Posterior vena cava (tissue), 2 donors: ENCODE measurements at places on chromosomes 7 and 10.

DNA sequence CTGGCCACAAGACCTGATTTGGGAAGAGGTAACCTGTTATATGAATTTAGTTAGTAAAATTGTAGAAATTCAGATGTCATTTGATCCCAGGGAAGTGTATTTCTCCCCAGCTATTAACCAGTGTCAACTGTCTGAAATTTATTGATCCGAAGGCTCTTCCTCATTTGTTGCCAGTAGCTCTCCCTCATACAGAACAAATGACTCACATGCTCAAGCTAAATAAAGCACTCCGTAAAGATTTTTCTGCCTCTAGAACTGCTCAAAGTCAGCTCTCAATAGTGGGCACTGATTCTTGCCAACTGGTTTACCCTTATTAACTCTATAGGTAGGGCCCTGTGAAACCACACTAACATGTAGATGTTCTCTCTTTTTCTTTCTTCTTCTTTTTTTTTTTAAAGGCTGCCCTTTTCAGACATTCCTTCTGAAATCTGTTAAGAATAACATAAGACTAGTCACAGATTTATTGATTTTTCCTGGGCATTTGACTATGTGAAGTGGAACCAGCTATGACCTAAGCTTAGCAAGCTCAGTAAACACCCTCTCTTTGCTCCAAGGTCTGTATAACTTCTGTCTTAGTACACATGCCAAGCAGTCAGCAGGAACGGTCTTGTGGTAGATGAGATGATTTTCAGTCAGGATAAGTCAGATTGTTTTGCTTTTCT, 21.8 kb downstream of the RPA3 start:
- no peak for DNase-seq

DNA sequence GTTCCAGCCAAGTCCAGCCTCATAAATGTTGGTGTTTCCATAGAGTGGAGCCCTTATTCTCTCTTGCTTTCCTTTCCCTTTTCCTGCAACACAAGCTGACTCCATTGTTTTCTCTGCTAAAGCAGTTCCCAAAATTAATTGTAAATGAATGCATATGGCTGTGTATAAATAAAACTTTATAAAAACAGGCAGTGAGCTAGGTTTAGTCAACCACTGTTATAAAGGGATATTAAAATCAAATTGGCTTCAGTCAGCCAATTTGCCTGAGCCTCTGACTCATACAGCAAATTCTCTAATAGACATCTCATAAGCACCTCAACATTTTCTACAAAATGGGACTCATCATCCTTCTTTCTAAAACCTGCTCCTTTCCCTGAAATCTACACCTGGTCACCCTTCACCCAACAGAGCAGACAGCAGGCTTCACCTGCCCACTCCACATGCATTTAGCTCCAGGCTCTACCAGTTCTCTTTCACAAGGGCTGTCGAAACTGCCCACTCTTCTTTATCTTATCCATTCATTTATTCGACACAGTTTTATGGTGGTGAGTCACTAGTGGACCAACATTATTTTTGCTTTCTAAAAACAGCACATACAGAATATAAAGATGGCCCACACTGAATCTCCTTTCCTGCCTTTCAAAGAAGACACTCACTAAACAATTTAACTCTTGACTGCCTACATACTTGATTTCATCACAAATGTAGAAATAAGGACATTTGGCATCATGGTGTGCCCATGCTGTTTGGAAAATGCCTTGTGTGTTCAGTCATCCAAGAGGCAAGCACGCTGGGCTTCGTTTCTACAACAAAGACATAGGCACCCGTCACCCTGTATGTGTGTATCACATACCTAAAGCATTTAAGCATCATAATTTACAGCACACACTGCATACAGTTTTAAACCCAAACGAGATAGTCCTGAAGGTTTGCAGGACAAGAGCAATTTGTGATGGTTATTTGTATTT, 74.6 kb upstream of the C7orf33 start:
- no peak for DNase-seq

- DNase-seq = peak; percentile 68
Observed at GRCh38 chr7:2023877-2024566, 208.7 kb downstream of the MAD1L1 start.

DNA sequence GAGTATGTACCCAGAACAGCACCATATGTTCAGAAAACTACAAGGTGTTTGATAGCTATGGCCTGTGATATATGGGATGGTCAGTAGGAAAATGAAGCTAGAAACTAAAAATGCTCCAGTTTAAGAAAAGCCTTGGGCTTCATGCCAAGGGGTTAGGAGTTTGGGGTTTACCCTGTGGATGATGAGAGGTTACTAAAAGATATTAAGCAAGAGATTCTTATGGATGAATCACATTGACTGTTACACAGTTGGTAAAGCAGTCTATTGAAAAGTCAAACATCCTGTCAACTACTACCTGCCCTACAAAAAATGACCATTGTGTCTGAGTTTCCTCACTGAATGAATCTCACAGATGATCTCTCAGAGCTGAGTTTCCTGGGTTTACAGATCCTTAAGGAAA, 166.2 kb upstream of the INHBA start:
- DNase-seq = no peak

GRCh38 chr10:103145860-103146466, 47.1 kb downstream of the NT5C2 start:
- peak; percentile 89 for DNase-seq

DNA sequence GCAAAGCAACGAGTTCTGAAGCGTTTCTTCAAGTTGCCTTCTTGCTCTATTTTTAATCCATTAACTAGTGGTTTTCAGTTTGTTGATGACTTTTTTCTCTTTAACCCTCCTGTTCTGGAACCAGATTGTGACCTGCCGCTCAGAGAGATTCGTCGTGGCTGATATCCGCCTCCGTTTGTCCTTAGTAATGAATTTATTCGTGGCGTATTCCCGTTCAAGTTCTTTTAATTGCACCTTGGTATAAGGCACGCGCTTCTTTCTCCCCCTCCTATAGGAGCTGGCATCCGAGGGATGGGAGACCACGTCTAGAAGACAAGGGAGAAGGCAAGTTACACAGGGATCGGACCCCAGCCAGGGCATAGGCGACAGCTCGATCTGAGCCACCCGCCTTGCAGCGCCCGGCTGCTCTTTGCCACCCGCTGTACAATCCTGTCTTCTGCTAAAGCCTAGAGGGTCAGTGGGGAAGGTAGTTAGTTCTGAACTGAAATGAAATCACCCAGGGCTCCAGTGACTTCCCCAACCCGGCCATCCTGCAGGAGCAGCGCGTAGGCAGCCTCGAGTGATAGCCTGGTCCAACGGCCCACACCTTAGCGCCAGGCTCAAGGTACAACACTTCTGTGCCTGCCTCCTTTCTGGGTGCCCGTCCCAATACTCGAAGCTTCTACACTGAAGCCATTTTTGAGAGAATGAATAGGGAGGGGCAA, 1.6 kb downstream of the HOXA13 start:
- DNase-seq = peak; percentile 68

GRCh38 chr7:78499971-78500370, 701.4 kb downstream of the PHTF2 start:
- DNase-seq = no peak

- DNase-seq = no peak
Observed at GRCh38 chr10:49053998-49054692, 61.2 kb downstream of the VSTM4 start.

DNA sequence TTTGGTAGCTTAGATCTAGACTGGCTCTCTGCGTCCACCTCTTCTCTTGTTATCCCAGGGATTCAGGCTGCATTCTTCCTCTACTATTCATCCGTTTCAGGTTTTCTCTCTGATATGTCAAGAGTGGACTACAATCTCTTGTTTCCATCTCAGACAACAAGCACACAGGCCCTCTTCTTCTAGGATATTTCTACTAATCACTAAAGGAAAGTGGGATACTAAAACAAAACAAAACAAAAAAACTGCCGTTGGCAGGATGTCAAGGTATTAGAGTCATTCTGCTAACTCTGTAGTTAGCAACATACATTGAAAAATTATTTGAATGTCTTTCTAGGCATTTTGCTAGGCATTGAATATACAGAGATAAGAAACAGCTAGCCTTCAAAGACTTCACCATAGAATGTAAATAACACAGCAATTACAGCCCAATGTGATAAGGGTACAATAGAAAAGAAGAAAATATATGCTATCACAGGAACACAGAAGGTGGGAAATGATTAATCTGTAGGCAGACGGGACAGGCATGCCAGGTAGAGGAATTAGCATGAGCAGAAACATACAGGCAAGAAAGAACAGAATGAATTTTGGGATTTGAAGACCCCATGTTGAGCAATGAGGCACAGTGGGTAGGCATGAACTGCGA, 210.5 kb downstream of the CSTF2T start:
- DNase-seq = no peak

- no peak for DNase-seq
Observed at GRCh38 chr10:89633484-89633883, 11.6 kb downstream of the PANK1 start.

DNA sequence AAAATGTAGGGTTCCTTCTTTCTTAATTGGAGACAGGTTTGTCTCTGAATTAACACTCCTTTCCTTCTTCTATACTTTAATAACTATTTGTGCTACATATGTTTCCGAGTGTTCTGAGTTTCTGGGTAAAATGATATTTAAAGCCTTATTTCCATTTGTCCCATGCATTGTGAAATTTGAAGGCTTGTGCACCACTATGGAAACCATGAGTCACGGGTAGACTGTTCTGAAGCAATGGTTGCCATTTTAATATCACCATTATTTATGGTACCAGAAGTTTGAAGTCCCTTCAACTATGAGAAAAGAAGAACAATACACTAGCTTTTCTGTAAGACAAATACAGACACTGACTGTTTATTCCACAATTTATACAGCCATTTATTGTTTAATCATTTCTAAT, 44.7 kb upstream of the ZEB1 start:
- DNase-seq = no peak

DNA sequence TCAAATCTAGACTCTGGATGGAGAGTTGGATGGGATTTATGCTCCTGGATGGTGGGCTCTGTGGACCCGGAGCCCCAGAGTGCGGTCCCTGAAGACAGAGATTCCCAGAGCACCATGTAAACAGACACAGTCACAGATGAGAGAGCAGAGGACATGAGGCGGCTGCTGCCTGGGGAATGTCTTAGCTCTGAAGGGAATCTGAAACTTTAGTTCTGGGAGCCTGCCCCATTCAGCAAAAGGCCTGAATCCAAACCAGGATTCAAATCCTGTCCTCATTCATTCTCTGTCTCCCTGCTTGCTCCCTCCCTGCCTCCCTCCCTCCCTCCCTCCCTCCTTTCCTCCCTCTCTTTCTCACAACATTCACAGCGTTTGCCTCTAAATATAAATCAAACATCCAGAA, 49.5 kb upstream of the CALD1 start:
- no peak for DNase-seq

- DNase-seq = no peak
Observed at GRCh38 chr7:24372961-24373955, 89.3 kb downstream of the NPY start.

DNA sequence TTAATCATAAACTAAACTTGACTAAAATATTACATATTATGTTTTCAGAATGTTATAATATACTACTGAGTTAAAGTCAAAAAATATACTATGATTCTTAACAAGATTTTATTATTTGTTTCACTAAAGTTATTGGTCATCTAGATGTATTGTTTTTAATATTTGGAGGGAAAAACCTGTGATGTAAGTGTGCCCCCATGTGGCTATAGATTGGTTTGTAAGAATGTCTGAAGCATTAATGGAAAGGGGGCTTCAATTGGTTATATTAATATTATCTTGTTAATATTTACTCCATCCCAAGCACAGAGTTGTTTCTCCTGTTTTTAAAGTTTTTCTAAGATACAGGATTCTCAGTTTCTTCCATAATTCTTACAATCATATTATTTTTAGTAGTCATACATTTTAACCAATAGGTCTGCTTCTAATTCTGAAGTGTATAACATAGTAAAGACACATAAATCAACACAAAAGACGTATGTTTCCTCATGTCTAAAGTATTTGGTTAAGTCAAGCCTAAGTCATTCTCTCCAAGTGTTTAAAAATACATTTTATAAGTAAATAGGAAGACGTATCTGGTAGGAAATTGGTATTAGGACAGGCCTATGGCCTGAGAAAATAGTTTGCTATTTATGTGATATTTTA, 58.0 kb downstream of the GNAT3 start:
- no peak for DNase-seq

DNA sequence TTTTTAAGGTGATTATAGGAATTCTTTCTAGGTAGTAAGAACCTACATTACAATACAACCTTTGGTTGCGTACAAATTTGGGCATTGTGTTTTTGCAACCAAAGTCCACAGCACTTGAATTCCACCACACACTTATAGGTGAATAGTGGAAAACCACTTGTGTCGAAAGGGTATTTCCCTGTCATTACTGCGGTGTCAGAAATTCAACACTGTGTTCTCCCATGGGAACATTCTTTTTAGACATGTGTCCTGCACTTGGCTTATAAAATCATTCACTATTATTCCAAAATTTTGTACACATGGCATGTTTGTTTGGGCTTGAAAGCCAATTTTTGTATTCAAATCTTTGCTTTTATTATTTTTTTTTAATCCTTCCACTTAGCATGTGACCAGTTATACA, 333.7 kb downstream of the PRPF18 start:
- no peak for DNase-seq

GRCh38 chr10:843703-844102, 87.8 kb downstream of the LARP4B start:
- no peak for DNase-seq
